ENCODE measurements at places on chromosomes 2 and 18. TPM values are rescaled to one million over a fixed set of nuclear protein-coding genes. Genes with fewer than 3 reads are reported as not detected.

DNA sequence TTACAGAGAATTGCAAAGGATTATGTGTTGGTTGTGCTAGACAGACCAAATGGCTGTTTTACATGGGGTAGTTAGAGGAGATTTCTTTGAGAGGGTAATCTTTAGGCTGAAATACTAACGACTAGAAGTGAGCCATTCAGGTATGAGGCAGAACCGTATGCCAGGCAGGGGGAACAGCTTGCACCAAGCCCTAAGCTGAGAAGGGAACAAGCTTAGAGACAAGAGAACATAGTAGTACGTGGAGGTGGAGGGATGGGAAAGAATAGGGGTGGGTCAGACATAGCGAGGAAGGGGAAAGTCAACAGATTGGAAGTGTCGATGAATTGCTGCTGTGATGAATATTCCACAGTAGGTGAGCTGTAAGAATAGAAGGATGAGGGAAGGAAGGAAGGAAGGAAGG lies 20.0 kb upstream of the CRIM1 start:
- no peak overlapping the region for H3K27ac ChIP-seq
- no peak for DNase-seq
- H3K36me3 ChIP-seq, result no peaks in the 10 kb centered on the region
- peaks cover 5% of the 10 kb centered on the region for H3K27me3 ChIP-seq

Gene PROKR1
- not detected for total RNA-seq

- H3K36me3 ChIP-seq, result no peaks in the 10 kb centered on the region
- no peak overlapping the region for H3K27ac ChIP-seq
- no peak overlapping the region for H3K4me3 ChIP-seq
- no peaks in the 10 kb centered on the region for H3K27me3 ChIP-seq
Measured at GRCh38 chr2:199130501-199130900, 327.2 kb downstream of the SATB2 start.

GRCh38 chr2:191049728-191050639 lies 36.0 kb upstream of the STAT1 start:
- H3K27me3 ChIP-seq, result no peaks in the 10 kb centered on the region
- no peak for DNase-seq
- peaks cover 12% of the 10 kb centered on the region for H3K4me1 ChIP-seq
- no peak overlapping the region for H3K27ac ChIP-seq

Gene PTPN2
- total RNA-seq, result 53.6 TPM

DNA sequence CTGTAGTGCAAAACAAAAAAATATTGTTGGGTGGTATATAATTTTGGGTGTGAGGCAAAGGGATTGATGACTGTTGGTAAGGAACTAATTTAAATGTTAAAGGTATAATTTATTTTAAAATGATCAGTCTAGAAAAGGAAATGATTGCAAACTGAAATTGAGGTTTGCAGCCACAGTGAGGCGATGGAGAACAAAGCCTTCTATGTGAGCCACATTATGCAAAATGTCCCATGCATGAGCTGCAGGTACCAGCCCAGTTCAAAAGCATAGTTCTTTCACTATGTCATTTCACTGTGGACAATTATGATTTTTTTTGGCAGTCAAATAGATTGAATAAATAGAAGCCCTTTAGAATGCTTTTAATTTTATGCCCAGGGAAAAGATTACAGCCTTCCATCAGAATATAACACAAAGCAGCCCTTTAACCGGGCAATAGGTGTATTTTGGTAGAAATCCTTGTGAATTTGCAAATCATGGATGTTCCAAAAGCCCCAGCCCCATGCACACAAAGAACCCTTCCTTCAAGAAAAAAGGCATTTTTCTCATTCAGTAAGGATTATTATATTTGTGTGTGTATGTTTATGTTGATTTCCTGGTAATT lies 1.7 kb downstream of the MAP2 start:
- peaks cover 13% of the 10 kb centered on the region for H3K4me1 ChIP-seq
- no peak for DNase-seq
- no peak overlapping the region for H3K4me3 ChIP-seq
- H3K27me3 ChIP-seq, result peaks cover 20% of the 10 kb centered on the region

GRCh38 chr18:29418136-29418535 lies 1241.2 kb upstream of the CDH2 start:
- no peak for DNase-seq
- H3K27ac ChIP-seq, result no peak overlapping the region
- H3K4me3 ChIP-seq, result no peak overlapping the region
- H3K4me1 ChIP-seq, result no peaks in the 10 kb centered on the region

GRCh38 chr2:147740211-147740927 lies 104.5 kb upstream of the ACVR2A start:
- no peak overlapping the region for H3K27ac ChIP-seq
- no peak for DNase-seq
- no peak overlapping the region for H3K4me3 ChIP-seq
- H3K4me1 ChIP-seq, result no peaks in the 10 kb centered on the region

Gene GNLY
- total RNA-seq, result 143 TPM

Gene M1AP
- not detected for total RNA-seq
